CD4-positive, alpha-beta T cell (primary cell): ENCODE measurements at places on chromosomes 16 and 17.

GRCh38 chr17:67675481-67675880 is 42.3 kb upstream of the NOL11 start:
- H3K27me3 ChIP-seq = no peaks in the 10 kb centered on the region
- DNase-seq = no peak
- no peaks in the 10 kb centered on the region for H3K4me1 ChIP-seq
- H3K36me3 ChIP-seq = peaks cover 50% of the 10 kb centered on the region

DNA sequence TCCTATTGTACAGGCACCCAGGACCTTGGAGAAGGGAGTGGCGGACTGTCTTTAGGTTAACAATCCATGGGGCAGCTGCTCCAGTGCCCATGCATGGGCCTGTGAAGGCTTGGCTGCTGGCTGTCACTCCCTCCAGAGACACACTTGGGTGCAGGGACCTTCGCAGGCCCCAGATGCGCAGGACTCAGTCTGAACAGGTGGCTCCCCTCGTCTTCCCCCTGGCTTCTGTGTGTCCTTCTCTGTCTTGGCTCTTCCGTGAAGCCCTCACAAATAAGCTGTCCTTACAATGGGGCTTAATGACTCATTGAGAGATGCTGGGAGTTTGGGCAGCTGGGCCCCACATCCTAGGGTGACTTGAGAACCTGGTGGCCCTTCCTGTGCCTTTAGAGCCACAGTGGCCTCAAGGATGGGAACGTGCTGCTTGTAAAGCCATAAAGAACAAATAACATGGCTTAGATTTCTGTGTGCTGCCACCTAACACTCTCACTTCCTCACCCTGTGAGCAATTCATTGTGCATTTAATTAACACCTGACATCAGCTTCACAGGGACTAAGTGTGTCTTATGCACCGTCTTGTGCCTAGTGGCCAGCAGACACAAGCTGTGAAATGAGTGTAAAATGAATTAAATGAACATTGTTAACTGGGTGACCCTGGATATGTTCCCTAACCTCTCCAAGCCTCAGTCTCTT is 340.7 kb downstream of the SNX29 start:
- no peaks in the 10 kb centered on the region for H3K36me3 ChIP-seq
- H3K4me1 ChIP-seq = no peaks in the 10 kb centered on the region
- H3K27ac ChIP-seq = no peak overlapping the region
- no peak overlapping the region for H3K4me3 ChIP-seq

GRCh38 chr16:1458977-1459341 is 14.6 kb upstream of the CCDC154 start:
- H3K27ac ChIP-seq = no peak overlapping the region
- no peaks in the 10 kb centered on the region for H3K4me1 ChIP-seq
- peaks cover 59% of the 10 kb centered on the region for H3K36me3 ChIP-seq
- H3K27me3 ChIP-seq = no peaks in the 10 kb centered on the region
- no peak overlapping the region for H3K4me3 ChIP-seq

DNA sequence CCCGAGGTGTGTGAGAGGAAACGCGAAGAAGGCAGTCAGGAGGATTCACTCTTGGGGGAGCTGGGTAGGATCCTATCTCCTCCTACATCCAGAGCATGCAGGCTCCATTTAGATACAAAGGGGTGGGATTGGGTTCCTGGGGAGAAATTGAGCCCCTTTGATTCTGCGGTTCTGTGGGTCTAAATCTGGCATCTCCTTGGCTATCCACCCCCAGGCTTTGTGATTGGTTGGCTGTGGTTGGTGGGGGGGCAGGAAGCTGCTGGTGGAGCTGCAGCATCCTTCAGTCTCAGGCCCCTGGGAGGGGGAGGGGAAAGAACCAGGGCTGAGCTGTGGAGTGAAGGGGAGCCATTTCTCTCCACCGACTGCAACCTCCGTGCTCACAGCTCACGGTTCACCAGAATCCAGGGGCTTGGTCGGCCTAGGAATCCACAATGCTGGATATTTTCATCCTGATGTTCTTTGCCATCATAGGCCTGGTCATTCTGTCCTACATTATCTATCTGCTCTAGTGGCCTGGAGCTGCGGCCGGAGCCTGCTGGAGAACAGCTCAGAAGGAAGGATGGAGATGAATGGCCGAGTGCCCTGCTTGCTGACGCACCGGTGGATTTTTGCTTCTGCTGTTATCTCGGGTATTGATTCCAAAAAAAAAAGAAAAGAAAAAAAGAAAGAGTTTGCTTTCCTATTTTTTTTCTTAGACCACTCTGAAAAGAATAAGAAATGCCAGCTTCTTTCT is at the start of gene LASP1NB:
TSS of gene LASP1NB (plus strand) at position 352 of the 733 bp plus-strand sequence.
- H3K36me3 ChIP-seq = peaks cover 2% of the 10 kb centered on the region
- peaks cover 14% of the 10 kb centered on the region for H3K4me1 ChIP-seq
- H3K27me3 ChIP-seq = no peaks in the 10 kb centered on the region
- no peak within 1 kb of the TSS for H3K4me3 ChIP-seq
- no peak within 1 kb of the TSS for H3K27ac ChIP-seq
- no peak for DNase-seq

GRCh38 chr16:82639666-82640336 is 13.0 kb downstream of the CDH13 start:
- DNase-seq = peak; percentile 36
- H3K27me3 ChIP-seq = no peaks in the 10 kb centered on the region
- no peak overlapping the region for H3K27ac ChIP-seq
- no peak overlapping the region for H3K4me3 ChIP-seq

- peaks cover 3% of the 10 kb centered on the region for H3K36me3 ChIP-seq
- no peak overlapping the region for H3K4me3 ChIP-seq
- DNase-seq = no peak
- no peaks in the 10 kb centered on the region for H3K27me3 ChIP-seq
These were observed 32.8 kb downstream of the XYLT1 start for GRCh38 chr16:17437981-17438380.
